ENCODE measurements at places on chromosomes 16 and 17.

GRCh38 chr17:49204516-49204915 lies 5.9 kb downstream of the GNGT2 start:
- DNase-seq = no peak

GRCh38 chr16:28264656-28265055 lies 27.7 kb upstream of the SBK1 start:
- no peak for DNase-seq

- DNase-seq = no peak
Observed at GRCh38 chr16:84545114-84545737, 40.8 kb upstream of the MEAK7 start.

DNA sequence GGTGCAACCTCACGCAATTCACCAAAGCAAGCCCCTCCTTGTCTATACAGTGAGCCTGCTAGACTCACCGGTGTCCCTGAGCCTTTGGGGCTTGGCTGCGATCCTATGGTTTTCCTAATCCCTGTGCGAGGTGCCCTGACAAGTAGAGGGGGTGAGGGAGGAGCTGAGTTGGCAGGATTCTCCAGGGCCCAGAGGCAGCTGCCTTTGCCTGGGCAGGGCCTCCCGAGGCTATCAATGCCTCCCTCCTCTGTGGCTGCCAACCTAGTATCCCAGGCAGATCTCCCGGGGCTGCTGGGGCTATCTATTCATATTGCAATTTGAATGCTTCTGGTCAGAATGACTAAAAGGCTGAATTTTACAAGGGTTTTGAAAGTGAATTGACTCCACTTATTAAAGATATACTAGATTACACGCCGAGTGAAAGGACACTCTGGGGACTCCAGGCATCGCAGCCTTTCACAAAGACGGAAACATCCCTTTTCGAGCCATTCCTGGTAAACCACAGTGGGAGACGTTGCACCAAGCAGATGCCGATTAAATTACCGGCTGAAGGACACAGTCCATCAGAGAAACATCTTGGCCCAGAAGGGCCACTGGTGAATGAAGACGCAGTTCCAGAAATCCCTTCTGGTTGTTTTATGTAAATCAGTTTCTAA lies 11.3 kb upstream of the PITPNM3 start:
- no peak for DNase-seq

- DNase-seq = no peak
Observed at GRCh38 chr16:12024429-12024828, 47.9 kb downstream of the SNX29 start.

GRCh38 chr16:66521252-66521713 lies 28.6 kb downstream of the TK2 start:
- DNase-seq = no peak

DNA sequence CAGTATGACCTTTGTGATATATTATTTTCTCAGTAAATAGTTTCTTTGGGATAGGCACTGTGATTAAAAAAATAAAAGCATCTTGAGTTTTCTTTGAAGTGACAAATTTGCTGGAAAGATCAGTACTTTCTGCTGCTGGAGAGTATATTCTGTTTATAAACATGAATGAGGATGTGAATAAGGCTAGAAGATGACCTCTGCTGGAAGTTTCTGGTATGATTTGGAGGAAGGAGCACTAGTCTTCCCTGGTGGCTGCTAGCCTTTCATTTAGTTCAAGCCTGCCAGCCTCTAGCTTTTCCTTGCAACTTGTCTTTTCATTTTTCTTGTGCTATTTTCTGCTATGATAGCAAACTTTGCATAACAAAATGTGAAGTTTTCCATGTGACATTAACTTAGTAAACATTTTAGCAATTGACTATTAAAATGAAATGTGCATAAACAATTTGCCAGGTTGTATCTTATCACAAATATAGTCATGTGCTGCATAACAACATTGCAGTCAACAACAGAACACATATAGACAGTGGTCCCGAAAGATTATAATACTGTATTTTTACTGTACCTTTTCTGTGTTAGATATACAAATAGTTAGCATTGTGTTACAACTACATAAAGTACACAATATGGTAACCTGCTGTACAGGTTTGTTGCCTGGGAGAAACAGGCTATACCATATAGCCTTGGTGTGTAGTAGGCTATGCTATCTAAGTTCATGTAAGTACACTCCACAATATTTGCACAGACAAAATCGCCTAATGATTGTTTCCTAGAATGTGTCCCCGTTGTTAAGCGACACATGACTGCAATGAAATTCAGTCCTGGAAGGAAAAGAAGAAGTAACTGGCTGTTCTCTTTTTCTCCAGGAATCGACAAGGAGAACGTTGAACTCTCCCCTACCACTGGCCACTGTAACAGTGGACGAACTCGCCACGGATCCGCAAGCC lies 18.1 kb upstream of the RAB11FIP4 start:
- DNase-seq = no peak

- DNase-seq = no peak
Observed at GRCh38 chr17:2863204-2863603, 67.0 kb downstream of the RAP1GAP2 start.

GRCh38 chr16:85552980-85553435 lies 60.1 kb upstream of the GSE1 start:
- DNase-seq = no peak

DNA sequence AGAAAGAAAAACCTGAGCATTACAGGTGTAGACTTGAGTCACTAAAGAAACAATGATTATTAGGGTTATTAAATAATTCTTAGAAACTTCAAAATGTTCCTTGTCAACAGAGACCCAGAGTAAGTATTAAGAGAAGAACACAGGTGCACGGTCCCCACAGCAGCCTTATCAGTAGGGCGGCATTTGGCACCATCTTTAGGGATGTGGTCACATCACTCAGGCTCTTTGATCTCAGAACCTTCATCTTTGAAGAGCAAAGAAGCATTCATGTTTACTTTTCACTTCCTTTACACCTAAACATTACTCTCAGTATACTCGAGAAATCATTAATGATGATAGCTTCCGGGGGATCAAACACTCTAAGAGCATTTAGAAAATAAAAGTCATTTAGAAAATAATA lies 928.7 kb downstream of the KCNJ2 start:
- DNase-seq = no peak

- DNase-seq = no peak
Observed at GRCh38 chr16:51615141-51615540, 464.1 kb upstream of the SALL1 start.

DNA sequence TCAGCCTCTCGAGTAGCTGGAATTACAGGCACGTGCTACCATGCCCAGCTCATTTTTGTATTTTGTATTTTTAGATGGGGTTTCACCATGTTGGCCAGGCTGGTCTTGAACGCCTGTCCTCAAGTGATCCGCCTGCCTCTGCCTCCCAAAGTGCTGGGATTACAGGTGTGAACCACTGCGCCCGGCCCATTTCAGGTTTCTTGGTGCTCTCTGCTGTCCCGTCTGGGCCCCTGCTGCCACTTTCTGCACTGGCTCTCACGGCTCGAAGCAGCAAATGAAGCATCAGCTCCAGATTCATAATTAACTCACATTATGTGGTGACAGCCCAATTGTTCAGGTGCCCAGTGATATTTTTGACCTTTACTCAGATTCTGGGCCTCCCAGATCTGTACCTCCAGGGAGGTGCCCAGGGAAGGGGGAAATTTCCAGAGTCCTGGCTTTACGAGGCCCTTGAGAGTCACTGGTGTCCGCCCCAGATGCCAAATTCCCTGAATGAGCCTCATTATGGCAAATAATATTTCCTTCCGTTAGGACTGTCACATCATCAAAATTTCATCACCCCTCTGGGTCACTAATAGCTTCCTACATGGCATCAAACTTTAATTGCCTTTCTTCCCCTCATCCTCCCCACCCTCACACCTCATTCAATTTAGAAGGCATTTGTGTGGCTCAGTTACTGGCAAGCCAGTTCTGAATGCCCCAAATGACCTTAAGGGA lies 9.0 kb downstream of the SDK2 start:
- no peak for DNase-seq

DNA sequence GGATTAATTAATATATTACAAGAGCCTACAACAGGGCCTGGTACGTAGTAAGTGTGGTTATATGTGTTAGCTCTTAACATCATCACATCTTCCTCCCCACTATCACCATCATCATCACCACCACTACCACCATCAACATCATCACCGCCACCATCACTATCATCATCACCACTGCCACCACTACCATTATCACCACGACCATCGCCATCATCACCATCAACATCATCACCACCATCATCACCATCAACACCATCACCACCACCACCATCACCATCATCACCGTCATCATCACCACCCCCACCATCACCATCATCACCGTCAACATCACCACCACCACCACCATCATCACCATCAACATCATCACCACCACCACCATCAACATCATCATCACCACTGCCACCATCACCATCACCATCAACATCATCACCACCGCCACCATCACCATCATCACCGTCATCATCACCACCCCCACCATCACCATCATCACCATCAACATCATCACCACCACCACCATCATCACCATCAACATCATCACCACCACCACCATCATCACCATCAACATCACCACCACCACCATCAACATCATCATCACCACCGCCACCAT lies 7.8 kb upstream of the IL4R start:
- no peak for DNase-seq

- DNase-seq = no peak
Observed at GRCh38 chr17:39772415-39772814, 34.7 kb downstream of the GRB7 start.

GRCh38 chr17:49031965-49032928 lies 35.1 kb downstream of the IGF2BP1 start:
- DNase-seq = peak; percentile 76

DNA sequence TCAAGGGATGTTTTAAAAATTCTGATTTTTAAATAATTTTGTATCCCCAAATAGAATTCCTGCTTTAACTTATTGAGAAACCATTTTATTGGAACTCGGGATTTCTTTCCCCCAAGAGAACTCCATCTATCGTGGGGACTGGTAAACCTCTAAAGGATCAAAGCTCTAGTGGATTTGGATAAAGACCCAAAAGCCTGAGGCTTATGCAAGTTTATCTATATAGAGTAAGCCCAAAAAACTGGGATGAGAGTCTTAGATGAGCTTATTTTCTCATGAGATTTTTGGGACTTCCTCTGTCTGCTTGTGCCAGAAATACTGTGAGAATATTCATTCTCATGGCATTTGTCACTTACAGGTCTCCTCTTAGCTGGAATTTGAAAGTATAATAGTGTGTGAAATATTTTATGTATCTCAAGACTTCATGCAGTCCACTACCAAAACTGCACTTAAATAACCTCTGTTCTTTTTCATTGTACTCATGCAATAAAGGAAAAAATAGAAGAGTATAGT lies 333.1 kb downstream of the BCAS3 start:
- no peak for DNase-seq

DNA sequence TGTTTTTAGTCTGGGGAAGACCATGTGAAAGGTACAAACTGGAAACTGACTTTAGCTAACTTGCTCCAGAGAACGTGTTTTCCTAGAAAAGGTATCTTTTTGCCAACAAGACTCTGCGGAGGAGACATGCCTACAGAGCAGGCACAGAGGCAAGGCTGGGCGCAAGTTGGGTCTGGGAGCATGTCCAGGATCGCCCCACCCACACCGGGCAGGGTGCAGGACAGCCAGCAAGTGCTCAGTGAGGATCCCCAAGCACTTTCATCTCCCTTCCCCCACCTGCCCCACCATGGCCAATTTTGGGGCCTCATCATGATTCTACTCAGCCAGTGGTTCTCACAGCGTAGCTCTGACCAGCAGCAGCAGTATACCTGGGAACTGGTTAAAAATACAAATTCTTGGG lies 18.2 kb upstream of the ROGDI start:
- no peak for DNase-seq

DNA sequence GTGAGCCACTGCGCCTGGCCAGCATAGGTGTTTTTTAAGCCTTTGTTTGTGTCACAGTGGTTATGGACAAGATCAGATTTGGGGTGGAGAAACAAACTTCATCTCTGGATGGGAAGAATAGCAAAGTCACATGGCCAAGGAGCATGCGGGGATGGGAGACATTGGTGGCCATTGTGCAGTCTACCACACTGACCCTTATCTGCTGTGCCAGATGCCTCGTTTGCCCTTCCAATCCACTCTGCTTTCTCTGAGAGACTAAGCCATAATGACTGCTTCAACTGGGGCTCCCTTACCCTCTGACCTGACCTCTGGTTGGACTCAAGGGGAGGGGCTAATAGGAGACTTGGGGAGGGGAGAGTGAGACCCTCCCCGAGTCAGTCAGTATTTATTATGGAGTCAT lies 166.8 kb downstream of the PRKCB start:
- no peak for DNase-seq

DNA sequence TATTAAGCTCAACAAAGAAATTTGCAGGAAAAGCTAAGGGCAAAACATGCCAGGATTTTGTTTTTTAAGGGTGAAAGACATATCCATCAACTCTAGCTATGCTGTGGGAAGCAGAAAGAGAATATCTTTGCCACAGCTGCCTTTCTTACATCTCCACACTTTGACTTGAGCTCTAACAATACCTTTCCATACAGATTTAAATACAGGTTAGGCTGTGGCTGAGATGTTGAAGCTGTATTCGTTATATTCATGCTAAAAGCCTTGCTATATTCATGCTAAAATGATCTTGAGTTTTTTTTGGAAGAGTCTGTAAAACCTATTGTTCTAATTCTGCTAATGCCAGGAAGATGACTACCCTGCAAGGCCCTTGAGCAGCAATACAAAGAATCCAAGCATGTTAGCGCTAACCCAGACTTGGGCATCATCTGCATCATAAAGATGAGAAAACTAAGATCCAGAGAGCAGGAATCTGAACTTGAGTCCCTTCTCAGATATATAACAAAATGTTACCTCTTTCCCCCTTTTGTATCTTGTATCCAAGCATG lies 204.8 kb upstream of the C17orf78 start:
- DNase-seq = no peak

DNA sequence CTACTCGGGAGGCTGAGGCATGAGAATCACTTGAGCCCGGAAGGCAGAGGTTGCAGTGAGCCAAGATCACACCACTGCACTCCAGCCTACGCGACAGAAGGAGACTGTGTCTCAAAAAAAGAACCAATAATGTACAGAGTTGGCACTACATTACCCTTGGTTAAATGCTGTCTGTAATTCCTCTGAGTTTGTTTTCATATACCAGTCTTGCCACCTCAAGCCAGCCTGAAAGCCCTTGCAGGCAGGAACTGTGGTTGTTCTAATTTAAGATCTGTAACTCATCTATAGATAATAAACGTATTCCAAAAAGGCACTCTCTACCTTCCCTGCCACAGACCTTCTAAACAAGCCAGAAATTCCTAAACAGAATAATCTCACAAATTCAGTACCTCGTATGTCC lies 4.3 kb upstream of the KANSL1 start:
- no peak for DNase-seq

DNA sequence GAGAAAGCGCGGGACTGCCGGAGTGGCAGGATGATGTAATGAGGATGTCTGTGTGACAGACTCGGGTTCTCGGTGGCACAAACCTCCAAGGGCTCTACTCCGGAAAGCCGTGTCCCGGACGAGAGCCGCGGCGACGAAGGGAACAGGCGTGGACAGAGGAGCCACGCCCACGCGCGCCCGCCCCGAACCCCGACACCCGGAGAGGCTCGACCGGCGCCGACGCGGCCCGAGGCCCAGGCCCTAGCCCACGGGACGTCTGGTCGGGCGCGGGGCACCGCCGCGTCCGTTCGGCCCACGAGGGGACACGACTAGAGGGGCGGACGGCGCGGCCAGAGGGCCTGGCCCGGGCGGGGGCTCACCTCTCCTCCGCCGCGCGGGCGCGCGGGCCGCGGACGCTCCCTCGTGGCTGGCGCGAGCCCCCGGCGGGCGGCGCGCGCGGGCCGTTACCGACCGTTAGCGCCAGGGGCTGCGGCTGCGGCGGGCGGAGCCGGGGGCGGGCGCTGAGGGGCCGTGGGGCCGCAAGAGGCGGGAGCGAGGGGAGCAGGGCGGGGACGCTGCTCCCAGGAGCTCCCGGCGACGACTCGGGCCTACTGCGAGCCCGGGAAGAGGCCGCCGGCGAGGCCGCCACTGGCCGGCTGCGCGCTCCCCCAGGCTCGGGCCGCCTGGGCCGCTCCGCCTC lies 2.1 kb upstream of the IRX5 start:
- DNase-seq = peak; percentile 61
